ENCODE measurements at places on chromosomes 3 and 15.

GRCh38 chr15:80840182-80841130 lies 61.3 kb downstream of the CEMIP start:
- no peak for DNase-seq

DNA sequence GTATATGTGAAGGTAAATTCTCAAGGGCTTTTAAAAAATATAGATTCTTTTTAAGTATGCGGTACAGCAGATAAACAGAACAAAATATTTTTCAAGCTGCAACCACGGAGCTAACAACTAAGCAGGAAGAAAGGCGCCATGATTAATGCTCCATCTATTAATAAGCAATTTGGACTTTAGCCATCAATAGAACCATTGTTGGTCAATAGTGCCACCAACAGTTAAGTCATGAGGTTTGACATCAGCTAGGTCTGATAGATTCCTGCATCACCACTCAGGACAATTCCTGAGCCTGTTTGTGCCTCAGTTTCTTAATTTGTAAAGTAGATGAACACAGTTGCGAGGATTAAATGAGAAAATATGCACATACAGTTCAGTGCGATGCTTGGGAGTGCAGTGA lies 65.1 kb upstream of the FAM3D start:
- no peak for DNase-seq

GRCh38 chr3:48069339-48069738 lies 53.1 kb upstream of the MAP4 start:
- DNase-seq = no peak

DNA sequence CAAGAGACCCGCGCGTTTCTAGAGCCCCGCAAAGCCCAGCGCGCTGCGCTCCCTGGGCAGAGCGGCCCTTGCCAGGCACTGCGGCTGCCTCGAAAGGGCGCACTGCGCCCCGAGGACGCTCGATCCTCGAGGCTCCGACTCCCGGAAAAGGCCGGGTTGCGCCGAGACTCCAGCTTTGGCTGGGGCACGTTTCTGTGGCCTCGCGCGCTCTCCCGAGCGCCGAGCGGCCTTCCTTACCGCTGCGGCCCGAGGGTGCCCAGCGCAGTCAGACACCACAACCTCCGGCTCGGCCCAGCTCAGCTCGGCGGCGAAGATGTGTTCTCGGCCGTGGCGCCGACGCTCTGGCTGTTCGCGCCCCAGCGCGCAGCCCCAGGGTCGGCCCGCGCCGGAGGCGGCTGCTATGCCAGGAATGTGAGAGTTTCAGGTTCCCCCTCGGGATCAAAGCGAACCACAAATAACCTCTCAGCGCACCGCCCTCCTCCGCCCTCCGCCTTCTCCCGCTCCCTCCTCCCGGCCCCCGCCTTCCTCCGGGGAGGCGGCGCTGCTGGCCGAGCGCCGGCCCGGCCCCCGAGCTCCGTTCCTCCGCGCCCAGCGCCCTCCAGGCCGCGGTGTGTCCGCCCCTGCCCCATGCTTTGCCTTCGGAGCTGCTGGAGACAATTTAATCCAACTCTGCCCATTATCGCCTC lies at the start of gene AMOTL2:
AMOTL2 (minus strand) TSS at position 343 of the 686 bp plus-strand sequence. CDS start 3,014 bp downstream, outside the sequence.
- DNase-seq = no peak

DNA sequence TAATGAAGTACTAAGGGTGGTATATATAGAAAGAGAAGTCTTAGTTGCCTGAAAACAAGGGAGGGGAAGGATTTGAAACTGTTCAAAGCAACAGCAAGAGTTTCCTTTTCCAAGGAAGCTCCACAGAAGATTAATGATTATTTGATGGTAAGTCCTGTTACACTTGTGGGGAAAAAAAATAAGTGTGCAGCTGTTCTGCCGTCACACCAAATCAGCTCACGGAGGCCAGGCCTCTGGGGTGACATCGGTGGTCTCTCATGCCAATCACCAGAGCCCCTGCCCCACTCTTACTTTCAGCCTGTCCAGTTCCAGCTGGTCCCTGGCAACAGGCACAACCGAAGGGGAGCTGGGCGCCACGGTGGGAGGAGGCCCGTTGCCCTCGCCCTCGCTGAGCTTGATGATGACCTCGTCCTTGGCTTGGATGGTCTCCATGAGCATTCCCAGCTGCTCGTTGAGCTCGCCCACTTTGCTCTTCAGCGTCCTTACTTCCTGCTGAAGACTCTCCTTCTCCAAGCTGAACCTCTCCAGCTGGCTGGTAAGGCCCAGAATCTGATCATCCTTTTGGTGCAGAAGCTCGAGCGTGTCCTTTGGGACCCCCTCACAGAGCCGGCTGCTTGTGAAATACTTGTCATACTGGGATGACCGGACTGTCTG lies 53.5 kb downstream of the TBC1D2B start:
- no peak for DNase-seq

- DNase-seq = no peak
These were observed 43.6 kb upstream of the DIPK2A start for GRCh38 chr3:143928056-143928455.

DNA sequence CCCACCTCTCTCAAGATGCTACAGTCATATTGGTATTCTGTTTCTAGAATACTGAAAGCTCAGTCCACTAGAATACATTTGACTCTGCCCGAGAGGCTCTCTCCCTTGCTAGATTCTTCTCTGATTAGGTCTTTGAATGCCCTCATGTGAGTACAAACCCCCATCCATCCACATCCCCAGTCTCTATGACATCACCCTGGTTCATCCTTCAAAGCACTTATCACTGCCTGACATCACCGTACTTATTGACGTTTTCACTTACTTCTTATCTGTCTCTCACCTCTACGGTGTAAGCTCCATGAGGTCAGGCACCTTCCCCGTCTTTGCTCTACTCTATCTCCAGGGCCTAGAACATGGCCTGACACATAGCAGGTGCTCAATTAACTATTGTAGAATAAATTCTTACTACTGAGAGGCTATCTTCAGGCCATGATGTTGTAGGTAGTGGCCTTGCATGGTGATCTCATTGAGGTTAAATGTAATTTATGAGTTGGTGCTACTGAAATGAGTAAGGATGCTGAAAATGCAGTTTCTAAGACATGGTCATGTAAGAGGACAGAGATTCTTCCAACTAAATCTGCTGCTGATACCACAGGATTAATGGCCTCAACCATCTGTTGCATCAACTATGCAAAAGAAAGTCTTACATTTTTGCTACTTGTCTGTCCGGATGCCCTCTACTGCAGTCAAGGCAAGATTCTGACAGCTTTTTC lies 26.8 kb downstream of the EOGT start:
- no peak for DNase-seq

DNA sequence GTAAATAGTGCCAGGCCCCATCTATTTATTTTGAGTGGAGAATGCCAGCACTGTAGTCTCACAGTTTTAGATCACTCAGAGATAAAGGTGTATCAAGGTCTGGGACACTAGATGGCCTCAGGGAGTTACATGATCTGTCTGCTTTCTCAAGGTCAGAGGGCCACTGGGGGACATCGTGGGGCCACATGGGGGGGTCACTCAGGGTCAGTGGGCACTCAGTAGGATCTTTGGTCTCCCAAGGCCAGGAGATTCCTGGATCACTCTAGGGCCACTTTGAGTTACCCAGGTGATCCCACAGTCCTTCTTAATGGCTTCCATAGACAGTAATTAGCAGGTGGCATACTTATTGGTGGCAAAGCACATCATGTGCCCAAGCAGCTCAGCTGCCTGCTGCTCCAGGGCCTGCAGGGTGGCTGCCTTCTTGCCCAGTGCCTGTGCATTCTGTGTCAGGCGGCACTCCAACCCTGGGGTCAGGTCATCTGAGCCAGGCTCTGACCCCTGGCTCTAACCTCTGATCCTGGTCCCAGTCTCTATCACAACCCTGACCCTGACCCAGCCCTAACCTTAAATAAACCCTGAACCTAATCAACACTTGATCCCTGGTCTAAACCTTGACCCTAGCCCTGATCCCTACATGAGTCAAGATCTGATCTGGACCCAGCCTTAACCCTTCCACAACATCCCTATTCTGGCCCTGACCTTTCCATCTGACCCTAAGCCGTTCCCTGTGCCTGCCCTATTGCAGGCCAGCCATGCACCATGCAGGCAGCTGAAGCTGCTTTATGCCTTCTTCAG lies 1.8 kb upstream of the LAMB2 start:
- no peak for DNase-seq

Measured in stimulated activated naive CD4-positive, alpha-beta T cell (primary cell).